GM23248 (cell line): ENCODE measurements at places on chromosomes 4 and X. TPM values are rescaled to one million over a fixed set of nuclear protein-coding genes. Genes with fewer than 3 reads are reported as not detected.

- DNase-seq, result no peak
- H3K27me3 ChIP-seq, result no peaks in the 10 kb centered on the region
- H3K36me3 ChIP-seq, result no peaks in the 10 kb centered on the region; the same call in 1 of the 2 replicates
- no peak overlapping the region for H3K4me3 ChIP-seq
Observed at GRCh38 chr4:2827874-2828751, 15.5 kb upstream of the ADD1 start.

Gene XK
- not detected in 2 replicates for total RNA-seq

Gene PIN4
- total RNA-seq, result 4.9 and 6.5 TPM in 2 replicates

Gene RBM46
- 0.32 TPM in 1 of 2 replicates, not detected in the other for total RNA-seq

DNA sequence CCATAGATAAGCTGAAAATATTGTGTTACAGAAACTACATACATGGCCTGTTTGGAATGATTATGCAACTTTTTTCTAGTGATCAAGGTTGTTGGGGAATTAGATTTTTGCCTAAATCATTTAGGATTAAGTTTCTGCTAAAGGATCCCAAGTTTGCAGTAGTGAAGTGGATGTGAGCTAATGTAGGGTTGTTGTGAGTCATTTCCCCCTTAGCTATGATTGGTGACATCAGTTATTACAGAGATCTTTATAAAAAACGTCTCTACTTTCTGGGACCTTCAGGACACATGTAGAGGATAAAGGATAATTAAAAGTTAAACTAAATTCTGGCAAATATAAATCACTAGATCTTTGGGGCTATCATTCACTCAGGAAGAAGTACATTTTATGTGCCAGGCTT lies 133.3 kb downstream of the GATB start:
- no peak overlapping the region for H3K4me3 ChIP-seq
- no peak overlapping the region for H3K27ac ChIP-seq
- DNase-seq, result peak; percentile 60
- no peaks in the 10 kb centered on the region for H3K27me3 ChIP-seq
- no peaks in the 10 kb centered on the region for H3K36me3 ChIP-seq
- H3K4me1 ChIP-seq, result peaks cover 12% of the 10 kb centered on the region; the same call in 1 of the 2 replicates

DNA sequence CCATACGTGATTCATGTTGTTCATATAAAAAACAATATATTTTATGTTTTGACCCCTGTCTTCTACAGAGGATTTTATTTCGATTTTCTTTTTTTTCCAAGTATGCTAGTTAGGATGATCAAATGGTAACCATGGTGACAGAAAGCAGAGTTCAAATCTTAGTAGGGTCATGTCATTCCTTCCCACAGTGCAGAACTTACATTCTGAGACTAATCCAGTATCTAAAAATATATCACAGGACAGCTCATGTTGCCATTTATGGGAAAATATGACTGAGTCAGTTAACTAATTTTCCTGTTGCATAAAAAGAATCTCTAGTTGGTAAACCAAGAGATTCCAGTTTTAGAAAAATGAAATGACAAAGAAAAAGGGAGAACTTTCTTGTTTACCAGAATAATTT lies 209.5 kb downstream of the PARM1 start:
- no peaks in the 10 kb centered on the region for H3K36me3 ChIP-seq
- no peaks in the 10 kb centered on the region for H3K27me3 ChIP-seq
- H3K27ac ChIP-seq, result no peak overlapping the region
- H3K4me1 ChIP-seq, result no peaks in the 10 kb centered on the region

DNA sequence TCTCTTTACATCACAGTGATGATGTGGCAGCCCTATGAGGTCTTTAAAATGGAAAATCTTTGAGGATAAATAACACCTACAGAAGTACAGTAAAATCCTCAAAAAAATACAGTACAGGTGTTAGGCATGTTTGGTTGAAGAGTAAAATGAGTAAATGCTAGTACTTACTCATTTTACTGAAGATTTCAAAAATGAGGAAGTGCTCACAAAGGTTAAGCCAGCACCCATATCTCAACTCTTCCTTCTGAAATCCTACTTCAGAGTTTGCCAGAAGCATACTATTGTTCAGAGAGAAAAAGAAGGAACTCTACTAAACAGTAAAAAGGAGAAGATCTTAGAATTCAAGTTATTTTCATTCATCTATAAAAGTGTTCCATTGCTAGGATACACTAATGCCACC lies 130.9 kb downstream of the CBR4 start:
- no peak for DNase-seq
- peak overlapping the region; percentile 70 for H3K4me3 ChIP-seq
- H3K36me3 ChIP-seq, result peaks cover 10% of the 10 kb centered on the region
- no peak overlapping the region; the same call in 1 of the 2 replicates for H3K27ac ChIP-seq
- H3K27me3 ChIP-seq, result no peaks in the 10 kb centered on the region

Gene BEX5
- total RNA-seq, result not detected in 2 replicates

GRCh38 chr4:163748449-163748848 lies 254.0 kb downstream of the TMA16 start:
- no peak overlapping the region for H3K4me3 ChIP-seq
- H3K36me3 ChIP-seq, result no peaks in the 10 kb centered on the region
- DNase-seq, result peak; percentile 2
- H3K4me1 ChIP-seq, result no peaks in the 10 kb centered on the region
- no peak overlapping the region for H3K27ac ChIP-seq
- H3K27me3 ChIP-seq, result no peaks in the 10 kb centered on the region

DNA sequence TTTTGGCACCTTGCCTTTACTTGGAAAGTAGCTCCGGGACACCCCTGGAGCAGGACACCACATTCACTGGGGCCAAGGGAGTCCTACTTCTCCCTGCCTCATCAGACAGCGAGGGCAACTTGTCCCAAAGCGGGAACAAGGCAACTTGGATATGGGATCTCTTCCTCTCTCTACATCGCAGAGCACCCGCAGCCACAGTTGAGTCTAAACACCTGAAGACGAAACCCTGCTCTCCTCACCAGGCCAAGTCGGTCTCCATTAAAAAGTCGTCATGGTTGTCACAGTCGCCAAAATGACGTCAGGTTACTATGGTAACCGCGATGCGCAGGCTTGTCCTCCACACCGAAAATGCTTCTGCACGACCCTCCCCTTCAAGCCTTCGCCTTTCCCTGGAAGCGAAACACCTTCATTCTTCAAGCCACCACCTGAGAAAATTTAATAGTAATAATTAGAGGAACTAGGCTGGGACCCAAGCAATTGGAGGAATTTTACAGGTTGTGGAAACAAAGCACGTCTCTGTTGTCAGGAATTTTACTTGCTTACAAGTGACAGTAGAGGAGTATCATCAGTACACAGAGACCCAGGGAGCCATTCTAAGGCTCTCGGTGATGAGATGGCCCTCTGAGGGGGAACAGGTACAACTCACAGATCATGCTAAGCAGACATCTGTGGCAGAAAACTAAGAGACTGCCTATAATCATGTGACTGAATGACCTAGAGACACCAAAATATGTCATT lies 30.5 kb upstream of the TCEAL4 start:
- no peaks in the 10 kb centered on the region for H3K27me3 ChIP-seq
- H3K4me3 ChIP-seq, result no peak overlapping the region
- H3K36me3 ChIP-seq, result no peaks in the 10 kb centered on the region
- H3K27ac ChIP-seq, result no peak overlapping the region
- H3K4me1 ChIP-seq, result peaks cover 8% of the 10 kb centered on the region; the same call in 1 of the 2 replicates

- DNase-seq, result no peak
- H3K36me3 ChIP-seq, result no peaks in the 10 kb centered on the region
- no peak overlapping the region for H3K27ac ChIP-seq
- H3K4me3 ChIP-seq, result no peak overlapping the region
- no peaks in the 10 kb centered on the region for H3K27me3 ChIP-seq
Observed at GRCh38 chr4:28117084-28117682, 1256.5 kb downstream of the STIM2 start.

DNA sequence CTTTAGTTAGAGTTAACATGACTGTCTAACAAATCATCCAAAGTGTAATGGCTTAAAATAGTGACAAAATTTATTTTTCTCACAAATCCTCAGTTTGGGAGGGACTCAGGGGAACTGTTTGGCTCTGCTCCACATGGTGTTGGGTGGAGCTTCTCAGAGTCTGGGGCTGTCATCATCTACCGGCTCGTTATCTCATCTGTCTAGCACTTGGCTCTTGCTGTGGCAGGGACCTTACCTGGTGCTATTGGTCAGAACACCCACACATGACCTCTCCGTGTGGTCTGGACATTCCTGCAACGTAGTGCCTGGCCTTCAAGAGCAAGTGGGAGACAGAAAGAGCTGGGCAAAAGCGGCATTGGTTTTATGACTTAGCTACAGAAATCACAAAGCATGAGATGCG lies 866.9 kb upstream of the FRG1 start:
- no peaks in the 10 kb centered on the region for H3K27me3 ChIP-seq
- no peaks in the 10 kb centered on the region for H3K36me3 ChIP-seq
- no peak overlapping the region for H3K27ac ChIP-seq
- H3K4me1 ChIP-seq, result no peaks in the 10 kb centered on the region
- no peak overlapping the region for H3K4me3 ChIP-seq

Gene PIR
- 0.76 and 1.7 TPM in 2 replicates for total RNA-seq

DNA sequence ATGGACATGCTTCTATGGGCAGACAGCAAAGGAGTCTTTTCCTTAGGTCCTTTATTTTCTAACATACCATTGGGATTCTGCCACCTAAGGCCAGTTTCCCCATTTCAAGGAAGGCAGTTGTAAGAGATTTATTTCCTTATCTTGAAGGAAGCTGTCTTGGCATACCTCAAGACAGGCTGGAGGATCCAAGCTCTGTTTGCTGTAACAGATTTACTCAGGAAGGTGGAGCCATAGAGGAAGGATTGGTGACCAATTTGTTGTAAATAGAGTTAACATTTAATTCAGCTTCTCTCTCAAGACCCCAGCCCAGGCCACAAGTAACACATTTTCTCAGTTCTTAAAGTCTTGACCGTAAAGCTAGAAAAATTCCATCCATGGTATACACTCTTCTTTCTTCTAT lies 131.6 kb upstream of the TENM3 start:
- no peaks in the 10 kb centered on the region for H3K27me3 ChIP-seq
- no peaks in the 10 kb centered on the region for H3K36me3 ChIP-seq
- no peaks in the 10 kb centered on the region for H3K4me1 ChIP-seq

Gene BEND2
- total RNA-seq, result not detected in 2 replicates

- H3K4me3 ChIP-seq, result no peak overlapping the region
- H3K27ac ChIP-seq, result no peak overlapping the region
- no peaks in the 10 kb centered on the region for H3K36me3 ChIP-seq
- peak; percentile 22 for DNase-seq
- no peaks in the 10 kb centered on the region for H3K27me3 ChIP-seq
- H3K4me1 ChIP-seq, result no peaks in the 10 kb centered on the region
Observed at GRCh38 chrX:36978886-36979285, 29.3 kb upstream of the FAM47C start.

DNA sequence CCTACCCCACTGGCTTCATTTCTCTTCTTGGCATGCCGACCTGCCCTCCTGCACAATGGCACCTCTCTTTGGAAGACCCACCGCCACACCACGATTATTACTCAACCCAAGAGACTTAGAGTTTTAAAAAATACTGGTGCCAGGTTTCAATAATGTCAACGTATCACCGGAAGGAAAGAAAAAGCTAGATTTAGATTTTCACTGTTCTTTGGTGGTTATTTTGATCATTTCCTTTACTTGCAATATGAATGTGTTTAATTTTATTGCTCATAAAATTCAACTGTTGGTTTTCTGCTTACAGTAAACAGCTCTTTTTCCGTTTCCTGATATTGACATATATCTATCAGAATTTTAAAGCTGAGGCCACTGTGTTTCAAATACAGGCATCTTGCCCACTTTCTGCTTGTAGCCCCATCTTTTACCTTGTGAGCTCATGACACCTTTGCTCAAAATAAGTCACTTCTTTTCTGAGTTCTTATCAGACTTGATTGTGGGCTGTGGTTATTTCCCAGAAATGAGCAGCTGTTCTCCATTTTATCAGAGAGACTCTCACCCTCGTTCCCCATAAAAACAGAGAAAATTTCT lies 439.1 kb downstream of the INPP4B start:
- no peak overlapping the region for H3K4me3 ChIP-seq
- peaks cover 57% of the 10 kb centered on the region for H3K4me1 ChIP-seq
- peak; percentile 9 for DNase-seq

GRCh38 chr4:156118507-156119220 lies 165.0 kb upstream of the CTSO start:
- no peak overlapping the region for H3K27ac ChIP-seq
- DNase-seq, result no peak
- no peaks in the 10 kb centered on the region for H3K27me3 ChIP-seq

GRCh38 chr4:24604558-24605214 lies 20.3 kb upstream of the DHX15 start:
- no peak overlapping the region for H3K27ac ChIP-seq
- no peak for DNase-seq
- no peak overlapping the region for H3K4me3 ChIP-seq

Gene MAGEB10
- not detected in 2 replicates for total RNA-seq

DNA sequence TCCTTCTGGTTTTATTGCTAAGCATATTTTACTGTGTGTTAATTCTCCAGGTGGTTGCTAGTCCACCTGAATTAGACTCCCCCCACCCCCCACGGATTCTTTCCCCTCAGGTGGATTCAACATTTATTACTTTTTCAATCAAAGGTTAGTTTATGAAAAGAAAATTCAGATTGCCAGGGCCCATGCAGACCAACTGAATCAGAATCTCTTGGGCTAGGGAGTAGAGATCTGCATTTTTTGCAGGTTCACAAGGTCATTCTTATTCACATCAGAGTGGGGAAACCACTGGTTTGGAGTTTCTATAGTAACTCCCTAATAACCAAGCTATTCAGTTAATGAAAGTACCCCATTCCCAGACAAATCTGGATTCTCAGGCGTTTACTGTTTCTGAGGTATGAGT lies 9.8 kb downstream of the TMEM255A start:
- no peak for DNase-seq
- H3K36me3 ChIP-seq, result no peaks in the 10 kb centered on the region
- no peak overlapping the region for H3K27ac ChIP-seq
- H3K4me1 ChIP-seq, result no peaks in the 10 kb centered on the region
- no peak overlapping the region for H3K4me3 ChIP-seq
- H3K27me3 ChIP-seq, result no peaks in the 10 kb centered on the region

GRCh38 chr4:2295500-2295899 lies 33.6 kb upstream of the MXD4 start:
- no peak overlapping the region for H3K27ac ChIP-seq
- peaks cover 9% of the 10 kb centered on the region for H3K4me1 ChIP-seq
- DNase-seq, result no peak
- H3K27me3 ChIP-seq, result no peaks in the 10 kb centered on the region
